ENCODE measurements at places on chromosomes 2 and 18.

DNA sequence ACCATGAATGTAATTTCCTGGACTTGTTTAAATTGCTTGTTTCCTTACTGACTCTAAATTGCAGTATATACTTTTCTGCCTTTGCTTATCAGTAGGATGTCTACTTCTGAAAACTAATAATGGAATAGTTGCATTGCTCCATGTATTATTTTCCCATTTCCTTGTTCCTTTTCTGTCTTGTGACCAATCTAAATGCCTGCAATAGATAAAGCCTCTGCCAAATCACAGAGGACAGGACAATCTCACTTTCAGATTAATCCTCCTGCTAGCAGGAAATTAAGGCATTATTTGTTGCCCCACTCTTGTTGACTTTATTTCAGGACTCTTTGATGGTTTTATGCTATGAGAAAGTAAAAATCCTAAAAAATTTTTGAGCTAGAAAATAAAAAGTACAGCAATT lies 4.7 kb upstream of the ESCO1 start:
- DNase-seq = no peak

DNA sequence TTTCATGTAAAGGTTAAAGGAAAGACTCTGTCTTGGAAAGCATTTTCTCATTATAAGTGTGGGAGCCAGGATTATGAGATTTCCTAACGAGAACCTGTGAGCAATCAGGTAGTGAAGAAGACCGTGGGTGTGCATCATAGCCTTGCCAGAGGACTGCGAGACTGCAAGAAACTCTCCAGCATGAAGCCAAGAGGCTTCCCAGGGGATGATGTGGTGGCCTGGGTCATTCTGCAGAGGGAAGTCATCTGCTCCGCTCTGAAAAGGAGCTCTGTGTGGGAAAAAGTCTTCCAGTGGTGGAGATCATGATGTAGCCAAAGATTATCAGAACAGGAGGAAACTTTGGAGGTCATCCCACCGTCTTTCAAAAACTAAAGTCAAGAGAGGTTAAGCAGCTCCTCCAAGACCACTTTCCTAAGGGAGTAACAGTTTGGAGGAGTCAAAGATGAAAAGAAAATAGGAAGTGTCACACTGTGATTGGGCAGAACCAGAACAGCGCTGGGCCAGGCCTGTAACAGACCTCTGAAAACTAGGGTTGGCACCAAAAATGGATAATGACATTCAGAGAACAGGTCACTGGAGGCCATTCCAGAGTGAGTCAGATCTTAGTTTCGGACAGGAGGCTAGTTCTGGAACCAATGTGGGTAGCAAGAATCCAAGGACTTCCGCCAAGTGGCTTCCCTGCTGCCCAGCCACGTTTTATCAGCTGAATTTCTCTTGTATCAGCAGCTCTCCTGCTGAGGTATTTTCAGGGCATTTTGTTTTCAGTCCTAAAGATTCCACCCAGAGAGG lies 113.0 kb downstream of the LRATD1 start:
- no peak for DNase-seq

DNA sequence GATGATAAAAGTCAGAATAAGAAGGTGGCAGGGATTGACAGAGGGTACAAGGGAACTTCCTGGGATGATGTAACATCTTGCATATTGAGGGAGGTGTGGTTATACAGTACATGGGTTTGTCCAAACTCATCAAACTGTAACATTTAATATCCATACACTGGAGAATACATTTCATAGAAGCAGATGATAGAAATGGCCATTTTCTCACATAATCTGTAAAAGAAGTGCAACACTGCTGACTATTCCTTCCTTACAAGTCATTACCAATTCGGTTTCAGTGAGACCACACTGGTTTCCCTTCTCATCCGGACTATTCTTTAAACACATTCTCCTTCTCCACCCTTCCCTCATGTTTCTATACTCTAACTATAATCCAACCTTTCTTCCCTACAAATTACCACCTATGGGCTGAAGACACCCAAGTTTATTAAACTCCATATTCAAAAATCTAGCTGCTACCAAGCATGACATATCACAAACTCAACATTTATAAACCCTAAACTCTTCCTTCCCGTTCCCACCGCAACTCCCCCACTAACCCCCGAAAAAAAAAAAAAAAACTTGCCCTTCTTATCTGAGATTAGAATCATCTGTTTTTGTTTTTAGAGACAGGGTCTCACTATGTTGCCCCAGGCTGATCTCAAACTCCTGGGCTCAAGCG lies 1.6 kb downstream of the COX7A2L start:
- DNase-seq = no peak

GRCh38 chr2:195700480-195700879 lies 43.5 kb downstream of the SLC39A10 start:
- no peak for DNase-seq

DNA sequence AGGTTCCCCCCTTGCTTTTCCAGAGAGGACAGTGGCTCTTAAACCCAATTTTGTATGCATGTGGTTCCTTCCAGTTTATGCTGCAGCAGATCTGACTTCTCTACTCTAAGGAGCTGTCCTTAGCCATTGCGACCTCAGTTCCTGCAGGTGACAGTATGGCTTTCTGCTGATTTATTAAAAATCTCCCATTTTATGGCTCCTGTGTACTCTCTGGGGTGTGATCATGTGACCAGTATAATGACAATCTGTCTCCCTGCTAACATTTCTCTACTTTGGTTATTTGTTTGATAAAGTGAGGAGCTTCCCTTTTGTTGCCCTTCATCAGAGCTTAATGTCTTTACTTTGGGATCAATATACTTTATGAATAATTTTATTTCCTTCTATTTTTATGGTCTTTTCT lies 148.7 kb upstream of the VRK2 start:
- DNase-seq = no peak

DNA sequence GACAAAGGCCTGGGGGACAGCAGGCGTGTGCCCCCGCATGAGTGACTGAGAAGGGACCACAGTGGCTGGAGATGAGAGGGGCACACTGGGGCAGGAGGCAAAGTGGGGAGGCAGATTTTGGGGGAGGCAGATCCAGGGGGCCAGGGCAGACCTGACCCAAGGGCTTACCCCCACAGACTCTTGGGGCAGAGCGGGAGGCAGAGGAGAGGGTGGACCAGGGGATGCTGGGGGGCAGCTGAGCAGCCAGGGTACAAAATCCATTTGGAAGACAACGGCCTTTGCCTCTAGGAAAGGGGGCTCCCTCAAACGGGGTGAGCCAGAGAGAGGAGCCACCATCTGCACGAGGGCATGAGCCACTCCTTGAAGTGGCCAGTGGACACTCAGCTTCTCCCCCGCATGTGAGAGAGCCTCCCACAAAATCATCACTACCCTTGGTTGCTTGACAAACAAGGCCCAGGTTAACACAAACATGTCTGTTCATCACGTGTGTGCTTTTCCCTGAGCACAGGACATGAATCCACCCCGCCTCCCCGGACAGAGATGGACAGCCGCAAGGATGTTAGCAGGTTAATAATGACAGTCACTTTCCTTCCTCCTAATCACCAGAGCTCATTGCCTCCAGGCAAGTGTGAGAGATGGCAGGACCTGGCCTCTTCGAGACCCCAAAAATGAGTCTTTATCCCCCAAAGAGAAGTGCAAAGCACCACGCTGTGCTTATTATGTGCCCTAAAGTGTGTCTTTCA lies 72.0 kb upstream of the RAB6C start:
- no peak for DNase-seq

GRCh38 chr18:74806700-74807416 lies 209.2 kb downstream of the ZNF407 start:
- no peak for DNase-seq

DNA sequence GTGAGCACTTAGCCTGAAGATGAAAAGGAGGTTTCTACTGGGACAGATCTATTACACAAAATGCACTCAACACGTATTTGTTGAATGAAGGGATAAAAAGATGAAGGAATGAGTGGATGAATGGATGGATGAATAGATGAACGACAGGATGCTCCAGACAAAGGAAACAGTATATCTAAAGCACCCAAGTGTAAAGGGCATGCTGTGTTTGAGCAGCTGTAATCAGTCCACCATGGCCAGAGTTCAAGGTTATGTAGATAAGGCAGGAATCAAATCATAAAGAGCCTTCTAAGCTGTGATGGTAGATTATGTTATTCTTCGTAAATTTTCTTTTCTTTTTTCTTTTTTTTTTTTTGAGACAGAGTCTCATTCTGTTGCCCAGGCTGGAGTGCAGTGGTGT lies 213.8 kb upstream of the FBXO11 start:
- DNase-seq = no peak

GRCh38 chr2:238853721-238854120 lies 5.8 kb downstream of the TWIST2 start:
- no peak for DNase-seq
